Stimulated activated CD4-positive, alpha-beta T cell treated with anti-CD3 and anti-CD28 coated beads, Interleukin-2, amount 100 ng/mL, for 48 hours (primary cell): ENCODE measurements at places on chromosomes 1 and 21.
A peak's percentile ranks its signal among the peaks of the same experiment; 100 is the strongest.

DNA sequence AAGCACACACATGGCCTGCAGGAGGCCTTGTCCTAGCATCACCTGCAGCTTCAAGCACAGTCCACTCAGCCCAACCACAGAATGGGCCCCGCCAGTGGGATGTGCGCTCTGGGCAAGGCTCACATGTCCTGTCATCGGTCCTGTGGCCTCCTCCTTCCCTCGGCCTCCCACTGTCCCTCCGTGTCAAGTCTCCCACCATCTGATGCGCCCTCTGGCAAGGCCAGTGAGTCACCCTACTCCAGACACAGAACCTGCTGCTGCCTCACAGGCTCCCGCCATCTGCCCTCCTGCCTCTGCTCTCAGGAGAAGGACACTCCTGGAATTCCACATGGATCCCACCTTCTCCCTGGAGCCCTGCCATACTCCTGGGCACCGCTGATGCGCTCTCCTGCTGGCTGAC lies 14.2 kb downstream of the KCNAB2 start:
- DNase-seq = no peak

GRCh38 chr1:209323743-209324142 lies 259.8 kb upstream of the CAMK1G start:
- DNase-seq = no peak

- no peak for DNase-seq
These were observed 301.8 kb upstream of the DUSP10 start for GRCh38 chr1:222043444-222044292.

DNA sequence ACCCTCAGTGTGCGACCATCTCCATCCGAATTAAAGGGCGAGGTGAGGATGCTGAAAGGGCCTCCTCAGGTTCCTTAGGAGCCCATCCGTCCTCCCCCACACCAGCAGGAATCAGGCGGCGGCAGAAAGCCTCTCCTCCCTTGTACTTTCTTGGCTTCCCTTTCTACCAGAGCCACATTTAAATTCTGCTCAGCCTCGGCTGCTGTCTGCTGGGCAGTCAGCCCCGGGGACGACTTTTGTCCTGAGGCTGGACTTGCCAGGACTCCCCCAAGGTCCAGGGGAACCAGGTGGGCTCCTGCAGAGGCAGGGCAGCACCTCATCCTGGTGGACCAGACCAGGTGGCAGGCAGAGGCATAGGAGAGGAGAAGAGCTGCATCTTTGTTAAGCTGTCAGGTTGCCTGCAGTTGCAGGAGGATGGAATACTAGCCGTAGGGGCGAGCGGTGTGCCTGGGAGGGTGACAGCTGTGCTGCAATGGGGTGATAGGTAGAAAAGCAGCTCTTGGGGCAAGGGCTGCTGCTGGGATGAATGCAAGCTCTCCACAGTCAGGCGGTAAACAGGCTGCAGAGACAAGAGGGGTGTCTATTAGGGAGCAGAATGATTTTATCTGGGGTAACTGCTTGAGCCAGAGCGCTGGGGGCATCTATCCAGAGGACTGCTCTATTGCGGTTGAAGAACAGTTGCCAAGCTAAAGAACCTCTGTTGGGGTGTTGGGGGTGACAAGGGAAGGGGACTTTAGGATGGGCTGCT lies 46.2 kb upstream of the WASF2 start:
- DNase-seq = no peak

GRCh38 chr1:202283379-202283844 lies 58.3 kb downstream of the UBE2T start:
- DNase-seq = no peak

DNA sequence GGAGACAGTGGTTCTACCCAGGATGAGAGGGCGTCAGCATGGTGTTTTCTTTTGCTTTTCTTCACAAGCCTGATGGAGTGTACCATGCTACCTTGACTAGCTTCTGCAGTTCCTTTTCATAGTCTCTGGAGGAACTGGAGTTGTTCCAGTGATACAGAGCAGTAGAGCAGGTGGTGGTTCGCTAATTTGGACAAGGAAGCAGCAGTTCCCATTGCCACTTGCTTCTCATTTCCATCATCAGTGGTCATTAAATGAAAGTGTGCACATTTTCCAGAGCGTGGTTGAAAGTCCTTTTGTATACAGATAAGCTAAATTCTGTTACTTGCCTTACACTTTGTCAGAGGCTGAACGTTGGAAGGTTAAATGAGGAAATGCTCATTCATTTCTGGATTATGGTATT lies 182.3 kb downstream of the C1orf21 start:
- DNase-seq = no peak

- no peak for DNase-seq
These were observed 28.0 kb upstream of the SFPQ start for GRCh38 chr1:35220976-35221375.

- DNase-seq = no peak
These were observed 81.4 kb upstream of the BCL10 start for GRCh38 chr1:85357817-85358216.

DNA sequence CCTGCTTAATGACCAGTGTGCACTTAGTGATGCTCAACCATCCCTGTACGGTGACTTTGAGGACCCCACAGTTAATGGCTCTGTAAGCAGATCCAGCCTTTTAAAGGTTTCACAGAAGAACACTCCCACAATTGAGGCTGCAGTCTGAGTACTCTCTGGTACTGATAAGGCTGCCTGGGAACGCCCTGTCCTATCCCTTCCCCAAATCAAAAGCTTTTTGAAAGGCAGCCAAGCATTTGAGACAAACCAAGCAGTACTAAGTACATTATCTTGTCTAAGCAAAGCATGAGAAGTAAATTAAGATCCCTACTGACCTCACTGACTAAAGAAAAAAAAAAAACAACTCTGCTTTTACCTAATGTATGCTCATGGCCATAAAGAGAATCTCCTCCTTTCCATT lies 60.7 kb downstream of the SH3GLB1 start:
- no peak for DNase-seq

- DNase-seq = peak; percentile 21
These were observed 26.1 kb downstream of the ZP4 start for GRCh38 chr1:237864338-237865244.

- no peak for DNase-seq
These were observed 155.9 kb upstream of the L1TD1 start for GRCh38 chr1:62038594-62039284.

DNA sequence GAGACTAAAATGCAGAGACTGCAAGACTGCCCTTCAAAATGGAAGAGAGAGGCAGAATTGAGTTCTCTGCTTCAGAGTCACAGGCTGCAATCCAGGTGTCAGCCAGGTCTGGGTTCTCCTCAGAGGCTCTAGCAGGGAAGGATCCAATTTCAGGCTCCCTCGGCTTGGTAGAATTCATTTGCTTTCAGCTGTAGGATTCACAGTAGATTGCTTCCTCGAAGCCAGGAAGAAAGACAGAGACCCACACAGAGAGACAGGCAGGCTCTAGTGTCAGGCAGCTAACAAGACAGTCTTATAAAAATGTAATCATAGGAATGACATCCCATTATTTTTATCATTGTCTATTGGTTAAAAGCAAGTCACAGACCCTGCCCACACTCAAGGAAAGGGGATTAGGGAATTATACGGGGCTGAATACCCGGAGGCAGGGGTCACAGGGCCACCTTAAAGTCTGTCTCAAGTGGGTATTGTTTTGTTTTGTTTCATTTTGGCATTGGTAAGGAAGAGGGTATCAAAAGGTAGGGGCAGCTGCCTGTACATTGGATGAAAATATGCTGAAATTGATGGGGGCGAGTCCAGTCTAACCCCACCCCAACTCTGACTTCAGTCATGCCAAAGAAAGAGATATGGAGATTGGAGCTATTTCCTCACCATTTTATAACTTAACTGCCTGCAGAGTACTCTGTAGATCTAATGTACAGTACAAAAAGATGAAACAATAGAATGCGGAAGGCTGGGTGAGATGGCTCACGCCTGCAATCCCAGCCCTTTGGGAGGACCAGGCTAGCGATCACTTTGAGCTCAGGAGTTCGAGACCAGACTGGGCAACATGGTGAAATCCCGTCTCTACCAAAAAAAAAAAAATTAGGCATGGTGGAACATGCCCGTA lies 9.5 kb upstream of the TBCE start:
- DNase-seq = no peak

- no peak for DNase-seq
These were observed 89.8 kb upstream of the NR5A2 start for GRCh38 chr1:199937661-199938060.

DNA sequence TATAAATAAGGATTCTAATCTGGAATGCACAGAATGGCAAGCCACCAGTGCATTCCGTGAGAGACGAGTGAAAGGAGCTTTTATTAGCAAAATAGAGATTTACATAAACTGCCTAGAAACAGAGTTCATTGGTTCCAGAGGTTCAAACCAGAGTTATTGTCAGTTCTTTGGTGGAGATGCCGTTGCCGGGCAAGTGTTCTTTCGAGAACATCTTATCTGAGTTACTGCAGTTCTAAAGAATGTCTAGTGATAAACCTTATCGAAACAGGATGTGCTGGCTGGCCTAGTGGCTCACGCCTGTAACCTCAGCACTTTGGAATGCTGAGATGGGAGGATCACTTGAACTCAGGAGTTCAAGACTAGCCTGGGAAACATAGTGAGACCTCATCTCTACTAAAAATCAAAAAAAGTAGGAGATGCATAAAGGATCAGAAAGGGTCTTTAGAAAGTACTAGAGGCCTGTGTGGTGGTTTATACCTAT lies 19.9 kb upstream of the EVI5 start:
- DNase-seq = no peak

- DNase-seq = no peak
These were observed 12.4 kb upstream of the GBP3 start for GRCh38 chr1:89035080-89035479.

- DNase-seq = no peak
These were observed 719.0 kb downstream of the RWDD3 start for GRCh38 chr1:95953015-95953414.

- DNase-seq = no peak
These were observed 159.8 kb upstream of the USP24 start for GRCh38 chr1:55374801-55375616.

GRCh38 chr1:175536369-175536768 lies 207.0 kb downstream of the TNR start:
- DNase-seq = no peak

- DNase-seq = no peak
These were observed 25.2 kb upstream of the C1orf174 start for GRCh38 chr1:3925256-3925655.

DNA sequence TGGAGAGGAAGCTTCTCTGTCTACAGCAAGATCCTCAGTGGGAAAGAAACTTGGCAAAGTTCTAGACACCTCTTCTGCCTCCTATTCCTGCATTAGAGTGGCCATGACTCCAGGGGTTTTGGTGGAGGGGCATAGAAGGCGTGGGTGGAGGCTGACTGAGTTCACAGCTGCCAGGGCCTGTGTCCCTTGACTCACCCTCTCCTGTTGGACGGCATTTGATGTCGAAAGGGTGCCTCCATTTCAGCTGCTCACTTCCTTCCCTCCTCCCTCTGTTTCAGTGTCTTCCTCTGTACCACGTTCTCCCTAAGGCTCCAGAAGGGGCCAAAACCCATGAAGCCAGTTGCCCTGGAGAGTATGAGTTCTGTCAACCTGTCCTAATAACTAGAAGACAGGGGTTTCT lies 632 bp downstream of the TMEM79 start:
- no peak for DNase-seq

DNA sequence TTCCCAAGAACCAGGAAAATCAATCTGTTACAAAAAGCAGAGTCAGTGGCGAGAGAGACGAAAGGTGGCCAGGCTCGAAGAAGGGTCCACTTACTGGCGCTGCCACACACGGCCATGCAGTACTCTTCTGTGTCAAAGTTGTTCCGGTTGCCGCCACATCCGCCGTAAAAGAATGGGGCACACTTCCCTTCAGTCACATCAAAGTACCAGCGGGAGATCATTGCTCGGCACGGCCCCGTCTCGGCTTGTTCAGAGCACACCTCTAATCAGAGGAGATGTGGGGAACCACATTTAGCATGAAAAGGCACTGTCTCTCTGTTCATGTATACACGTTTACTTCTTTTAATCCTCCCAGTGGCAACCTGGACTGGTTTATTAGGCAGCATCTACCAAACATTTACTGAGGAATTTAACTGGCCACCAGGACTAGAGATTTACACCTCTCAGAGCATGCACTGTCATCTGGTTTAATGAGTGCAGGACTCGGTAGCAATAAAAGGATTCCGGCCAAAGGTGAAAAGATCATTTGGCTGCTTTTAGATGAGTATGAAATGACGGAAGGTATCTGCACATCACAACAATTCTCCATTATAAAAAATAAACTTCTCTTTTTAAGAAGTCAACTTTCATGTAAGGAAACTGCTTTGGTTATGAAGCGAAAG lies 170.5 kb downstream of the APP start:
- no peak for DNase-seq

DNA sequence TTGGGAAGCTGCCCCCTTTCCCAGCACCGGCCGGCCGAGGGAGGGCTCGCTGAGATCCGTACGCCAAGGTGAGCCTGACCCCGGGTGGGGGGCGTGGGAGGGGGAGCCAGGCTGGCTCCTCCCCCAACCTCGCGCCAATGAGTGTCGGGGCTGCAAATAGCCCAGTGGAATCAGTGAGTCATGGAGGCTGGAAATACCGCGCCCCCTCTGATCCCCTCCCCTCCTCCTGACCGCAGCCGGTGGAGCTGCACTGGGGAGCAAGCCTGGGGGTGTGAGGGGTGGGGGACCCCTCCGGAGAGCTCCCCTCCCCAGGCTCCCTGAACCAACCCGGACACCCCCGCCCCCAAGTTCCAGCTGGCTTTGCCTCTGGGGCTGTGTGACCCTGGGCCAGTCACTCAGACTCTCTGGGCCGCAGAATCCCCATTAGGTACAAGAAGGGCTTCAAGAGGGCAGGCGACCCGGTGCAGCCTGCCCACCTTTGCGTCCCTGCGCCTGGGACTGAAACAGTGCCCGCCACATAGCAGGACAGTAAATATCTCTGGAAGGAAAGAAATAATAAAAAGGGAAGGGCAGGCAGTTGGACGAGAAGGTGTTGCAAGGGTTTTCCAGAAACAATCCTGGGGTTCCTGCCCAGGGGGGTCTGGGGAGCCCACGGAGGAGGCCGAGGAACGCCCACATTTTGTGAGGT lies 4.5 kb downstream of the HSPB7 start:
- DNase-seq = no peak

DNA sequence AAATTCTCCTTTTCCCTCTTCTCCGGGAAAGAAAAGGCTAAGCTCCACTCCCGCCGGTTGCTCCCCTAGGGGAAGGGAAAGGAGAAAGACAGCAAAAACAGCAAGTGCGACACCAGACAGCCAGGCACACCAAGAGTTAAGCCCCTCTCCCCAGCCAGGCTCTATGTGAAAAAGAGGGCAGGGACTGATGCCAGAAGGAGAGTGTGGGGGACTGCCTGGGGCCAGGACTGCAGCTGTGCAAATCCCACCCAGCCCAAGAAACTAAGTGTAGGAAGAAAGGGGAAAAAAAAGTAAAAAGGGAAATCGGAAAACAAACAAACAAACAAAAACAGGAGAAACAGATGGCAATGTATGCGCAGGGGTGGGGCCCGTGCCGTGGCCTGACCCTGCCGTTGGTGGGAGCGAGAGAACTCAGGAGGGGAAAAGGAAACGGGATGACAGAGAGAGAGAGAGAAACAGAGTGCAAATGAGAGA lies 27.7 kb upstream of the FMO1 start:
- no peak for DNase-seq

- no peak for DNase-seq
These were observed 587 bp downstream of the SCNM1 start for GRCh38 chr1:151166505-151166956.

GRCh38 chr1:42806593-42806992 lies 10.3 kb upstream of the ERMAP start:
- DNase-seq = no peak

GRCh38 chr21:43275421-43276211 lies 106.8 kb downstream of the CRYAA start:
- DNase-seq = no peak

- DNase-seq = no peak
These were observed 53.0 kb upstream of the LRRN2 start for GRCh38 chr1:204738506-204738905.
